ENCODE measurements at places on chromosomes 5 and 9.

DNA sequence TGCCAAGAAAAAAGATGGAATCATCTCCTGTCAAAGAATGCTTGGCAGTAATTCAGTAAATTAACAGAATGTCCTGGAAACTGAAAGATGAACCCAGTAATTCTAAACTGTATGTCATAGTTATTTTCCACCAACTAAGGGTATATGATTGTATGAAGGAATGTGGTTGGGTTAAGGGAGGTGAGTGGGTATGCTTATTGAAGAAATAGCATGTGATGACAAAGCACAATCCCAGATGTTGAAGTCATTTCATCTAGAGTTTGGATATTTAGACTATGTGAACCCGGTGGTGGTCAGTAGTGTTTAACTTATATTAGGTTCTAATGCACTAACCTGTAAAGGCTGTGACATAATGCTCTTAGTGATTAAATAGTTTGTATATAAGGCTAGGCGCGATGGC lies 87.3 kb downstream of the CDKN2A start:
- peak; percentile 40 for DNase-seq

DNA sequence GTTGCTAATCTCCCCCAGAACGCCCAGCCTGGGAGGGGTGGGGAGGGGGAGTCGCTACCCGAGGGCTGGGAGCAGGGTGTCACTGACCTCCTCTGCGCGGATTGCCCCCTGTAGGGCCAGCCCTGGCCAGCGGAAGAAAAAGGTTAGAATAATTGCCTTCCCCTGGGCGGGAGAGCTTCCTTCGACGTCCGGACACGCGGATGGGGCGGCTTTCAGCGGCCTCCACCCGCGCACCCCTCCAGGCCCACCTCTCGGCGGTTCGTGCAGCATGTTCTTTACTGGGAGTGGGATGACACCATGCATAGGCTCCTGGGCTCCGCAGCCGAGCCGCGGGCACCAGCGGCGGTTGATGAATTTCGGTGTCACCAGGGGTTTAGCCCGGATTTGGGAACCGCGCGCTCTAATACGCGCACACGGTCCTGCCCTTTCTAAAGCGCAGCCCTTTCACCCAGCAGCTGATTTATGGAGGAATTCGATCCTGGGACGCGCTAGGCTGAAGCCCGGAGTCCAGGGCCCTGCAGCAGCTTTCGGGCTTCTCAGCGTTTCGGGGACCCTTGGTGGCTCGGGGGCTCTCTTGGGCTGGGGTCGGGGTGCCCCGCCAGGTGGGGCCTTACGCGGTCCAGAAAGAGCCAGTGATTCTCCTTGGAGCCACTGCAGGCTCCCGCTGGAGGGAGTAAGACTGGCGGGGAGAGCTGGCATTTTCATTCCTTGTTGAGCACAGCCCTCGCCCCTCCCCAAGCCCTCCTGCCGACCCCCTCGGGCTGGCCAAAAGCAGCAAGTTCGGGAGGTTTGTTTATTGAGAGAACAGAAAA lies 10.1 kb downstream of the LMX1B start:
- DNase-seq = no peak

DNA sequence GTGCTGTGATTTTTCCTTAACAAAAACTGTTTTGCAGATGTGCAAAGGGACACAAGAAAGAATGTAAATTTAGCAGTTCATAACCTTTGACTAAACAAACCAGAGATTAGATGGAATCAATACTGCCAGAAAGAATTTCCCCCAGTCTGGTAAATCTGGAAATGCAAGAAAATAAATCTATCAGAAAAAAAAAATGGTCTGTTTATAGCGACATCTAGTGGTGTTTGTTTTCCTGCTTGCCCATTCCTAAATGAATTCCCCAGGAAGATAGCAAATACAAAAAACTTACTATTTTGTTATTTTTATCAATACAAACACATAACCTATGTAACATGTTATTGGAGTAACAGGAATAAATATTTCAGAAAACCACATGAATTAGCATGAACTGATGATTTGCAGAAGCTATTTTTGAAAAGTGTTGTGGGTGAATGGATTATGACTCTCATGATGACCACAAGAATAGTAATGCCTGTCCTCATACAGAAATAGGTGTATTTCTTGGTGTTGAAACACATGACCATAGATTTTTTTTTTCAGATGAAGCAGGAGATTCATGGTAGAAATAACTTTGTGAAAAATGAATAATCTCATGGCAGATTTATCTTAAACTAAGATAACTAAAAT lies 1703.8 kb downstream of the MAT2B start:
- DNase-seq = peak; percentile 45

DNA sequence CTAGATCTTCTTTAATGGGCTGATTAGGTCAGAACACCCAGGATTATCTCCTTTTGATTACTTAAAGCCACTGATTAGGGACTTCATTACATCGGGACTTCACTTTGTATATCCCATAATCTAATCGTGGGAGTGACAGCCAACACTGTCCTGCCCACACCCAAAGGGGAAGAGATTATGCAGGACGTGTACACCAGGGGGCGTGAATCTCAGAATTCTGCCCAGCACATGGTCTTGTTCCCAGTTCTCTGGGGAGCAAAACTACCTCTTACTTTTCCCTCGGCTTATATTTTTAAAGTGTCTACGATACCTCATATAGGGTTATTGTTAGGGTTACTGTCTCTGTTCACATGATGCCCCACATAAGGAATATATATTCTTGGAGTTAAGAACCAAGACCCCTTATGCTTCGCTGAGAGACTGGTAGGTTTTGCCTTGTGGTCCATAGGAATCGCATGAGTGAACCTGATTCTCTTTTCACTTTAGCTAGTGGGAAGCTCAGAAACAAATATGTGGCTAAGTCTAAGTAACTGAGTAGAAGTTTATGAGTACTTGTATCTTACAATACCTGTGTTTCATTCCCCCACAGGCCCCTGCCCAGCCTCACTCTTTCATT lies 192.7 kb downstream of the GNA14 start:
- peak; percentile 28 for DNase-seq

GRCh38 chr5:66342341-66342880 lies 198.3 kb downstream of the SREK1 start:
- no peak for DNase-seq

DNA sequence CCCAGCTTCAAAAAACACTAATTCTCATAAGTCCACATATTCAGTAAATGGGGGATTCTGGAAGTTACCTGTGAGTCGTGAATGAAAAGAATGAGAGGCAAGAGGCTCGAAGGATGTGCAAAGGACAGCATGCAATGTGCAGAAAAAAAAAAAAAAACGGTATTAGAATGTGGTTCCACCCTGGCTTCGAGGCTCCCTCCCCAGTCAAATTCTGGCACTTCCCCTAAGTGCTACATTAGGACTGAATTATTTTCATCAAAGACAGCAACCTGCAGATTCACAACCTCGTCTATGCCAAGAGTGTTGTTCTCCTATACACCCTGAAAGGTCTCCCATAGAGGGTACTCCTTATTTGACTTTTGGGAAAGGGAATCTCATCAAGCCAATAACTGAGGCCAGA lies 16.5 kb downstream of the CAPSL start:
- no peak for DNase-seq

GRCh38 chr9:100639854-100640253 lies 62.0 kb downstream of the CAVIN4 start:
- DNase-seq = no peak

GRCh38 chr9:14314929-14315874 lies 1.3 kb upstream of the NFIB start:
- peak; percentile 80 for DNase-seq

DNA sequence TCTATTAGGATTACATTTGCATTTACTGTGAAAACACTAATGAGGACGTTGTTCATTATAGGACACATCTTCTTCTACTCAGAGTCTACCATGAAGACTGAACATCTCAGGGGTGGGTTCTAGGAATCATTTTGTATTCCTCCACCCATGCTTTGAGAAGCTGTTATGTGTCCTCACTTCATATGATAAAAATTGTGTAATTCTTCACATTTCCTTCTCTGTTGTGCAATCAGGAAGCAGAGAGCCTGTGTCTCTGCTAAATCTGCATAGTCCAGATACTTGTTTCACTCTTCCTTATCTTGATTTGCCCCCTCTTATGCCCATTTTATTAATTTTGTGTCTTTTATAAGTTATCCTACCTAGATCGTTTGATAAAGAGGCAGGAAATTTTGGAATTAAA lies 97.8 kb upstream of the IQGAP2 start:
- DNase-seq = no peak

DNA sequence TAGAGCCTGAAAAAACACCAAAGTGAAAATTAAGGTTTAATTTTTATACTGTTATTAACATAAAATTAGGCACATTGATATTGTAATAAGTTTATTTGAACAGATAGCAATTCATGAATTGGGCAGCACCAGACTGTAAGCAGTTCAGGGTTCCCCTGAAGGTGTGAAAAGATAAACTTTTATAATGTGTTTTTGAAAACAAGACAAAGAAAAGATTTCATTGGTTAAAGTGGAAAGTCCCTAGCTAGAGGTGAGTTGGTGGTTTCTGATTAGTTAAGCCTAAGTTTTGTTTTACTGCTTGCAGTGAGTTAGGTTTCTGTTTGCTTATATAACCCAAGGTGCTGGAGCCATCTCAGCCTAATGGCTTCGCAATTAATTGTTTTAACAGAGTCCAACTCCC lies 96.5 kb upstream of the RPS23 start:
- DNase-seq = no peak

DNA sequence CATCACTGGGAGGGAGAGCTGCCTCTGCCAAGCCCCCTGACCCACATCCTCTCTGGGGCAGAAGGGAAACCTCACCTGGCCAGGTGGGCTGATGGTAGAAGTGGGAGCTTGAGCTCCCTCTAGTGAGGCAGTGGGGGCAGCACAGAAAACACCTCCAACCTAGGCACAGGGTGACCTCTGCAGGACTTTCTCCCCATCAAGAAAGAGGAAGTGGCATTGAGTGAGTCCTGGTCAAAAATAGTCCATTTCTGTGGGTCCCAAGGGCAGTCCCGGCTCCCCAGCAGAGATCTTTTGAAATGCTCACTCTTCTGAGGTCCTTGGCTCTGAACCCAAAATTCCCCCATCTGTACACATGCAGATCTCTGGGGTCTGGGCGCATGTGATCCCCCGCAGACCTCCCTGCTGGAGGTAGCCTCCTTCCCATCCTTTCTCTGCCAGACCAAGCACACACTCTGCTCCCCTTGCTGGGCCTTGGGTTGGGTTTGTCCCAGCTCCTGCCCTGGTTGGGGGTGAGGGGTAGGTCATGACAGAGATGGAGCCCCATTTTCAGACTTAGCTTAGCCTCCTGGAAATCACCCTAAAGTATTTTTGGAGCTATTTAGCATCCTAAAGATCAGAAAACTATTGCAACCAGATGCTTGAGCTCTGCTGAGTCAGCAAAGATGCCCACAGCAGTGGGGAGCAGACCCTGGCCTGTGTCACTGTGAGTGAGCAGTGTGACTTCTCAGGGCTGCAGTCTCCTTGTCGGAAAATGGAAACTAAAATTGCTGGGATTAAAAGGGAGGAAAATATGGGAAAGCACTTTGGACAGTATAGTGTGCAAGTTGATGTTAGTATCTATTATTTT lies 41.6 kb upstream of the LCP2 start:
- DNase-seq = no peak

GRCh38 chr5:14406554-14406849 lies 175.1 kb upstream of the OTULINL start:
- DNase-seq = peak; percentile 98

GRCh38 chr9:108439947-108440346 lies 415.8 kb downstream of the ACTL7B start:
- DNase-seq = peak; percentile 79

DNA sequence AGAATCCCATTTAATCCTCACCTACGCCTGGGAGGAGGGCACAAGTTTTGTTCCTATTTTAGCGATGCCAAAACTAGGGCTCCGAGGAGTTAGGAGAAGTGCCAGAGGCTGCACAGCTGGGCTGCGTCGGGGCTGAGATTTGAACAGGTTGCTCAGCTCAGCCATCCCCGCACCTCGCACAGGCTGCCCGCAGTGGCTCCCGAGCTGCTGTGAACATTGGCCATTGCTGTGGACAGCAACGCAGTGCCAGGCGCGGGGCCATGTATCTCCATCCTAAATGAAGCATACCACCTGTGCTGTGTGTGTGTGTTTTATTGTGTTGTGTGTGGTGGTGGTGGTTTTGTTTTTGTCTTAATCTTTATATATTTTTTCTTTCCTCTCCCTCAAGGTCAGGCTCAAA lies 52.0 kb downstream of the AK8 start:
- DNase-seq = no peak

GRCh38 chr5:168941901-168942300 lies 359.0 kb downstream of the SLIT3 start:
- peak; percentile 22 for DNase-seq

- peak; percentile 1 for DNase-seq
These were observed 90.1 kb upstream of the LMX1B start for GRCh38 chr9:126523611-126524111.

DNA sequence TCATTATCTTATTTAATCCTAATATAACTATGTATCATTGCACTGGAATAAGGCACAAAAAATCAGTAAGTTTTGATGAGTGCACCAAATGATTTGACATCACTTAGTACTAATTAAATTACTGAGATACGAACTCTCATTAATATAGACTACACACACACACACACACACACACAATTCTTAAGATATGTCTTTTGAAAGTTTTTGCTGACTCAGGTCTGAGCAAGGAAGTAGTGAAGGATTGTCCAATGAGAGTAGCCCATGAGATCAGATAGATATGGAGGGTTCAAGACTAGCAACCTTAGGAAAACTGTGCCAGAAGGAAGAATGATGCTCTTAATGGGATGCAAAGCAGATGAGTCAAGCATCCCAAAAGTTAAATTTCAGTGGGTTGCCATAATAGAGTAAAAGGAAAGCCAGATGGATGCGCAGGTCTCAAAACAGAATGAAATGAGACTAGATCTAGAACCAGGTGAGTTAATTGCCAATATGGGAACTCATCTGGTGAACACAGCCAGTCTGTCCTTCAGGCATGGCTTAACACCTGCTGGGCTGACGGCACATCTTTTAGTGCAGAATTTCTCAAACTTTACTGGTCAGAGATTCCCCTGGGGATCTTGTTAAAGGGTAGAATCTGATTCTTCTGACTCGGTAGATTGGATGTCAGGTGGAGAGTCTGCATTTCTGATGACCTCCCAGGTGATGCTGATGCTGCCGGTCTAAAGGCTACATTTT lies 197.0 kb upstream of the NR4A3 start:
- no peak for DNase-seq

- DNase-seq = peak; percentile 61
These were observed 21.8 kb downstream of the GRIN3A start for GRCh38 chr9:101716629-101717028.

GRCh38 chr9:73141282-73141681 lies 10.4 kb upstream of the ANXA1 start:
- no peak for DNase-seq

GRCh38 chr9:120446671-120447070 lies 133.3 kb downstream of the CDK5RAP2 start:
- no peak for DNase-seq
